Pancreas (tissue), 10 donors: ENCODE measurements at places on chromosomes 6 and 20. TPM values are rescaled to one million over a fixed set of nuclear protein-coding genes. Genes with fewer than 3 reads are reported as not detected.

HLA-DRB5 gene
- total RNA-seq, result 2.0 TPM

BANF2 gene
- 5.1 TPM for total RNA-seq

SOX18 gene
- 4.6 TPM for total RNA-seq

METTL24 gene
- 1.0 TPM for total RNA-seq

CDH4 gene
- 1.4 TPM for total RNA-seq

SPINT3 gene
- total RNA-seq, result not detected

PHACTR1 gene
- total RNA-seq, result 10.7 TPM

SCP2D1 gene
- total RNA-seq, result not detected

SLA2 gene
- total RNA-seq, result 0.29 TPM

STX11 gene
- 1.1 TPM for total RNA-seq

CNR1 gene
- 0.76 TPM for total RNA-seq

TMEM63B gene
- total RNA-seq, result 7.2 TPM

SLC22A7 gene
- not detected for total RNA-seq

SEMG1 gene
- total RNA-seq, result not detected

AIG1 gene
- total RNA-seq, result 18.7 TPM

RAET1L gene
- total RNA-seq, result not detected

MMP24 gene
- total RNA-seq, result 2.9 TPM

PPIL6 gene
- total RNA-seq, result 1.5 TPM

PRSS35 gene
- 0.41 TPM for total RNA-seq

SLC17A2 gene
- total RNA-seq, result not detected

LAMA5 gene
- total RNA-seq, result 43.6 TPM

TFAP2D gene
- total RNA-seq, result not detected

GSTA1 gene
- total RNA-seq, result 46.7 TPM

CGA gene
- total RNA-seq, result not detected

LY6G6C gene
- total RNA-seq, result not detected

BPI gene
- not detected for total RNA-seq

GABRR1 gene
- total RNA-seq, result not detected
